ENCODE measurements at places on chromosomes 3 and 15.

DNA sequence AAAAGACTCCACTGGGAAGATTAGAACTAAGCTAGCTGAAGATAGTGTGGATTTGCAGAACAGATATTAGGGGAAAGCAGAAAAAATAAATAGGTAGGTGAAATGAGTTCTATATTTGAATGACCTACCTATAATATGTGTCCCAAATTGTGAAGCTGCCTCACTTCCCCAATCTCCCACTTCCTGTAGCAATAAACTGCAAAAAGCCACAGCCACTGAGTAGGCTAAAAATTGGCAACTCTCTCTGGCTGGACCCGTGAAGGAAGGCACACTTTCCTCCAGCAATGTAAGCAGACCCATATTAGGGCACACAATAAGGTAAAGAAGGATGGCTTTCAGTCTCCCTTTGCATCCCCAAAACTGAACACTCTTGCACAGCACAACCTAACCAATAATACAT is 43.7 kb upstream of the NECTIN3 start:
- DNase-seq, result no peak

DNA sequence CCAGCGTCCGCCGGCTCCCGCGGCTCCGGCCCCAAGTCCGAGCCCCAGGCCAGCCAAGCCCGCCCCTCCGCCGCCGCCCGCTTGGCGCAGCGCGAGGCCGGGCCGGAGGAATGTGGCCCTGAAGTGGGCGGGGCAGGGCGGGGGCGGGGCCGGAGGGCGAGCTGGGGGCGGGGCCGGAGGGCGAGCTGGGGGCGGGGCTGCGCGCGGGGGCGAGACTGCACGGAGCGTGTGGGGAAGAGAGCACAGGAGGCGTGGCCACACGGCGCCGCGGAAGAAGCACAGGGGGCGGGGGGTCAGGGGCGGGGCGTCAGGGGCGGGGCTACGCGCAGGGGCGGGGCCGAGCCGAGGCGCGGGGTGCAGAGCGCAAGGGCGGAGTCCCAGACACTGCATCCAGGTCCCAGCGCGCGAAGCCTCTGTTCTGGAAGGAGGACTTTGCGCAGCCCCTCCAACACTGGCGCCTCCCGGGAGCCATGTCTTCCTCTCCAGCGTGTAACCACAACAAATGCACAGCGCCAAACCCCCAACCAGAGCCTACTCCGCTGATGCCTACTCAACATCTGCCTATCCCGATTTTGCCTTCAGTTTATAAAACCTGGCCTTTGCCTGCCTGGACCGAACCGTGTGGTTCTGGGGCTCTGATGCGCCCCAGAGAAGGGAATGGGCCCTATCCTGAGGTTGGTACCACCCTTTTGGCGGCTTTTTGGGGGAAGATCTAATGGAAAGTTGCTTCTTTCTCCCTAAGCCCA is 105.5 kb downstream of the IQSEC1 start:
- peak; percentile 96 for DNase-seq

- peak; percentile 80 for DNase-seq
These were observed 423.5 kb upstream of the ARPP21 start for GRCh38 chr3:35215525-35216500.

DNA sequence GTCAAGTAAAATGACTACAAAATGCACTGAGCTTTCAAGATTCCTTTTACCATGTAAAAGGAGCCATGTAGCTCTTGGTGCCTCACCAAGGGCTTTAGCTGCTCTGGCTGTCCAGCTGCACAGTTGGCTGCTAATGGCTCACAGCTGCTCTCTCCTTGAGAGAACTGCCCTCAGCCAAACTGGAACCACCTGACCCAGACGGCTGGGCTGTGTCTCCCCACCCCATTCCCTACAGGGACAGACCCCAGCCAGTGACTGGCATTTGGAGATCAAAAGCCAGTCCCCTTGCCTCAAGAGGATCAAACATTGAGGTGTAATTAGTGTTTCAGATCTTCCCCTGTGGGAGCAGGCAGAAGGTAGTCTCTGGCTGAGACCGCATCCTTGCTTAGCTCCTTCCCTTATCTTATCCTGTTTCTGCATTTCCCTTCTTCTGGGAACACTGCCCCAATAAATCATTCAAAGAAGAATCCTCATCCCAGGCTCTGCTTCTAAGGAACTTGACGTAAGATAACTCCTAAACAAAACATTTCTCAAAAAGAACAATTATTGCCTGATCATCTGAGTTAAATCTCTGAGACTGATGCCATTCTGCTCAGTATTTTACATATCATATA is 28.6 kb upstream of the UBE2E2 start:
- DNase-seq, result no peak

DNA sequence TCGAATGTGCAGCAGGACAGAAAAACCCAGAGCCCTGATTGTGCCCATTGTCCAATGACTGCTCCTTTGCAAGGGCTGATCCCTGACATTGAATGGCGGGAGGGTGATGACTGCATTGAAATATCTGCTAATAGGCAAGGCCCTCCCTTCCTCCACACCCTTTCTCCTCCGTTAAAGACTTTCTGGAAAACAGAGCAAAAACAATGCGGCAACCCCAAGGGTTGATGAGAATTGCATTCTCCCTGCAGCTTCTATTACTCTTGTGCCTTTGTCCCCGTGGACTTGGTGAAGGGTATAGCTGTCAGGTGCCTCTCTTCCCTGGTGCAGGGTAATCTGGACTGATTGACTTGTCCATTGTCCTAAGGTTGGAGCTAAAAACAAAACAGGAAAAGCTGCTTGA is 71.8 kb downstream of the THSD4 start:
- no peak for DNase-seq

DNA sequence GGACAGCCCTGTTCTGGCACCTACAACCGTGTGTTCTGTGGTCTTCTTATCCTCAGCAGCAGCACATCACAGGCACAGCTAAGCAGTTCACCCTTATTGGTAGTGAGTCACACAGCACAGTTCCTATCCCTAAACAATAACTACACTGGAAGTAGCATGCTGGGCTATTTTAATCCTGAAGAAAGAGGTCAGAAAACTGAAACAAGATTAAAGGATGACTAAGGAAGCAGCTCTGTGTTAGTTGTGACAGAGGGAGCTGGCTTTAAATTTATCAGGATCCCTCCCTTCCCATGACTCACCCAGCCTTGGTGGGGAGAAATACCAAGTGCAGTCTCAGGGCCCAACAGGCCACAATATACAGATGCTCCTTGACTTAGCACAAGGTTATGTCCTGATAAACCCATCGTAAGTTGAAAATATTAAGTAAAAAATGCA is 144.3 kb downstream of the ERC2 start:
- no peak for DNase-seq

- no peak for DNase-seq
These were observed 83.8 kb upstream of the SUCLG2 start for GRCh38 chr3:67737906-67738865.

DNA sequence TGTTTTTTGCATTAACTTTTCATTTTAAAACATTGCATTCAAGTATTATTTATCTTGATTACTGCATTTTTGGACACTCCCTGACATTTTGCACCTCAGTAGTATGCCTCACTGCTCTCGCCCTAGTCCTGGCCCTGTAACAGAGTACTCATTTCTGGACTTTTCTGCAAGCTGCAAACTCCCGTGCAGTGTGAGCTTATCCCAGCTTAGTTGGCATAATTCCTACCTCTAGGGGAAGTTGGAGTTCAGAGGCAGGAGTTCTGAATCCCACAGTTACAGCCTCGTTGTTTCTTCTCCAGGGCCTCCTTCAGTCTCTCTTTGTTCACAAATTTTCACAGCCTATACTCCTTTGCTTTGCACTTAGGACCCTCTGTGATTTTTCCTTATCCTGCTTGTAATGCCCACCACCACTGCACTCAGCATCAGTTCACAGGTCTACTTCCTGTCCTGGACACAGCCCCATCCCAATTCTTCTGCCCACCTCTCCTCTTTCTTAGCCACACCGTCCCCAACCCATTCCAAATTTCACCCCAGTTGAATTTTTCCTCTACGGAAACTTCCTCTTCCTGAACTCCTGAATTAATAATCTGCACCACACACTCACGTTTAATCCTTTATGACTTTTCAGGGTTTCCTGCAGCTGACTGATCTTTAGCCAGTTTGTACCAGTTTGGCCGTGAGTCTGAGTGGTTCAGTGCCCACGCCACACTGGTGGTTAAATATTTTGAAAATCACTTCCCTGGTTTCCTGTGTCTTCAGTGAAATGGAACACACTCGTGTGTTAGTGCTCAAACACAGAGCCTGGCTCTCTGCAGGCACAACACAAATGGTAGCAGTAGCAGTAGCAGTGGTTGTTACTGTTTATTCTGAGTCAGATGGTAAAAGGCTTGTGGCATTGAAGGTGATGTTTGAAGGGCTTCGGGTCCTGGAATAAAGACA is 6.3 kb upstream of the CTSH start:
- no peak for DNase-seq

- no peak for DNase-seq
These were observed 598.5 kb downstream of the PDCD6IP start for GRCh38 chr3:34396956-34397355.

DNA sequence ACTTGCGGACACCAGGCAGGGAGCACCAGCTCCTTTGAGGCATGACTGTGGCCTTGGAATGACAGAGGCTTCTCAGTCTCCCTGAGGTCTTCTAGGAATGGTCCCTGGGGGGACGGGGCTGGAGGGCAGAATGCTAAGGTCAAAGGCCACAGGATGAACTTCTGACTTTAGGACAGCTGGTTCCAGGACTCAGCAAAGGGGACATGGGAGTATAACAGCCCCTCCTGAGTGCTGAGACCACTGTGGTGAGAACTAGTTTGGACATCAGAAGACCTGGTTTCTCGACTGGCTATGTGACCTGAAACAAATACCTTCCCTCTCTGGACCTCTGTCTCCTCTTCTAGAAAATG is 17.8 kb downstream of the ITGA11 start:
- DNase-seq, result no peak

GRCh38 chr15:77201665-77202064 is 130.8 kb upstream of the TSPAN3 start:
- DNase-seq, result no peak

- no peak for DNase-seq
These were observed 1.0 kb upstream of the CRYBG3 start for GRCh38 chr3:97820780-97821179.

DNA sequence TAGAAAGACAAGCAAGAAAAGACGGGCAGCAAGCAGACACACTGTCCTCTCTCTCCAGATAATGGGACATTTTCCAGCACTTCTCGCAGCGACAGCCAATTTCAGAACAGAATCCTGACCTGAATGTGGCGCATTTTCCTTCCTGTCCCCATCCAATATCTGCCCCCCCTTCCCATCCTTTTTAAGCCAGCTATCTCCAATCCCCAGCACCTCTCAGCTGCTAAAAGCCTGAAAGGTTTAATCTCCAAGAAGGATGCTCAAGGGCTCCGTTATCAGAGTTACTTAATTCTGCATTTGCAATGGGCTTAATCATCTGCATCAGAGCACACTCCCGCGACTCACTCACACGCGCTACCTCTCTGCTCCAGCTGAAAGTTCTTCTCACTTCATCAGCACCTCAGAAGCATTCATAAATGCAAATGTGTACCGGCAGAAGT is 50.5 kb downstream of the SRGAP3 start:
- DNase-seq, result no peak

DNA sequence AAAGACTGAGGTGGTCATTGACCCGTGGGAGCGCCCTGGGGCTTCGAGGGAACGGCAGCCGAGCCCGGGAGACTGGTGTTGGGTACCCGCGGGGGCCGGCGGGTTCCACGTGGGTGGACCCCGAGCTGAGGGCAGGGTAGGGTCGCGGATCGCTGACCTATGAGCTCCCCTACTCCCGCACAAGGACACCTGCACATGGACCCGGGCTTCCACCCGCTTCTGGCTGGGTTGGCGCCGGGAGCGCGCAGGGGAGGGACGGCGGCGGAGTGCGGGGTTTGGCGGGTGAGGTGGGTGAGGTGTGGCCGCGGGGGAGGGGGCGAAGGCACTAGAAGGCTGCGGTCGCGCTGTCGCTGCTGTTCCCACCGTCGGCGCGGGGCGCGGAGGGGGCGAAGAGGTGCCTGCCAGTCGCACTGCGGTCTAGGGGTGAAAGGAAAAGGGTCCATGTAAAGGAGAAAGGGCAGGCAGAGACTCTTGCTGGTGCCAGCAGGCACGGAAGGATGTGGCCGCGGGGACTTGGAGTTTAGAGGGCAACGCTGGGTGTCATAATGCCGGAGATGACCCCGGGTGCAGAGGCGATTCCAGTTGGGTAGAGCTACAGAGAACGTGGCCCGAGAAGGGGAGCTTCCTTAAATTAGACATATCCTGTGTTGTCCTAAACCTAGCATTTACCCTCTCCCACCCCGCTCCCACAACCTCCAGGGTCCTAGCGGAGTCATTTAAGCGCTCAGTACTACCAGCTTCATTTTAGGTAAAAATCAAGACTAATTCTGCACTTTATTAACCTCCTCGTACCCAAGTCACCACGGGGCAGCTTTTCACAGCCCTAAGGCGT is 245.9 kb upstream of the TOPAZ1 start:
- no peak for DNase-seq

DNA sequence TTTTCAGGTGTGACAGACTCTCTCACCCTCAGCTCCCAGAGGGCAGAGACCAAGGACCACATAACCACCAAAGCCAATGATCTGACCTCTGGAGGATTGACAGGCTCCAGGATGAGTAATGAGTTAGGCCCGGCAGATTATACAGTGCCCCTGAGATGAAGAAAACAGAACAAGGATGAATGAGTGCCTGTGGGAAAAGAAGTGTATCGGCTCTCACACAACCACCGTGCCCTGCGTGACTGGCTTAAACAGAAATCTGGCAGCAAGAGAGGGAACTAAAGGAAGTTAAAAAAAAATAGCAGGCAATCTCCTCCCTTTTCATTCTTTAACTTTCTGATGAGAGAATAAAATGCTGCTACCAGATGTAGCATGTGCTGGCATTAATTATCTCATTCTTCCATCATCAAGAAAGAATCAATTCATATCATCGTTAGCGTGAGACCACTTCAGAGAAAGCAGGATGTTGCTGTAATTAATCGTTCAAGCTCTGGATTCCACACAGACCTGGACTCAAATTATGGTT is 227.5 kb upstream of the COL8A1 start:
- no peak for DNase-seq

DNA sequence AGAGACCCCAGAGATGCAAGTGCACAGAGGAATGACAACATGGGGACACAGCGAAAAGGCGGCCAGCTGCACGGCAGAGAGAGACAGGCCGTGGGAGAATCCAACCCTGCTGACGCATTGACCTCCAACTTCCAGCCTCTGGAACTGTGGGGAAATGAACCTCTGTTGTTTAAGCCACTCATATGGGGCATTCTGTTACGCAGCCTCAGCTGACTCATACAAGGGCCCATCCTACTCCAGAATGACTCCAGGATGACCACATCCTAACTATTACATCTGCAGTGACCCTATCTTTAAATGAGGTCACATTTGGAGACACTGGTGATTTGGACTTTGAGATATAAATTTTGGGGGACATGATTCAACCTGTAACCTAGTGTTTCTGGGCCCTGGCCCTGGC is 44.0 kb downstream of the KLF15 start:
- no peak for DNase-seq

DNA sequence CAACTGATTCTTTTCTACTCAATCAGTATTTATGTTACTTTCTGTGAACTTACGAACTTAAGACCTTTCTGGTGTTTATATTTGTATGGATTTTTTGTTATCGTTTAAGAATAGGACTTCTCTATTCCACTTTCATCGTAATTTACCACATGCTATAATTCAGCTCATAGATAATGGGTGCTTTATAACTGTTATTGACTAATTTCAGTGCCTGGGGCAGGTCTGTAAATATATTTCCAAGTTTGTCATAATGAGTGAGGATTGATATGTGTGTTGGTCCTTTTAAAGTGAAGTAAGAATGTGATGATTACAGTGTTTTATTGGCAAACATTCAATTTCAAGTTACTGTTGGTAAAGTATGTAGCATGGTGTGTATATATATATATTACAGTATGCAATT is 1.8 kb upstream of the NAALADL2 start:
- no peak for DNase-seq
